Heart right ventricle (tissue), 16 donors: ENCODE measurements at places on chromosomes 6 and 20. TPM values are rescaled to one million over a fixed set of nuclear protein-coding genes. Genes with fewer than 3 reads are reported as not detected.

Gene POLH
- 10.5 TPM for total RNA-seq

Gene EYS
- not detected for total RNA-seq

Gene FUT9
- total RNA-seq: not detected

Gene CD2AP
- total RNA-seq: 12.2 TPM

Gene GMNN
- total RNA-seq: 4.0 TPM

Gene NEURL2
- total RNA-seq: 6.2 TPM

Gene GABRR1
- total RNA-seq: not detected

Gene CNKSR3
- total RNA-seq: 26.9 TPM

Gene LBP
- total RNA-seq: not detected

Gene TSPO2
- not detected for total RNA-seq

Gene PTK6
- total RNA-seq: not detected

Gene KHDC1L
- total RNA-seq: not detected

Gene NFYA
- 8.9 TPM for total RNA-seq

Gene TRIM40
- total RNA-seq: not detected

Gene ABHD16B
- not detected for total RNA-seq

Gene FAM162B
- 2.5 TPM for total RNA-seq

Gene SLC4A11
- 0.18 TPM for total RNA-seq

Gene TLDC2
- total RNA-seq: not detected

Gene NRN1
- 10.0 TPM for total RNA-seq

Gene ACTL10
- total RNA-seq: 0.23 TPM

Gene VGLL2
- total RNA-seq: 4.2 TPM
